ENCODE measurements at places on chromosomes 5 and 9.

- no peak for DNase-seq
Measured at GRCh38 chr9:18520416-18521047, 46.6 kb downstream of the ADAMTSL1 start.

- DNase-seq = no peak
Measured at GRCh38 chr5:24606971-24607370, 37.8 kb downstream of the CDH10 start.

- no peak for DNase-seq
Measured at GRCh38 chr9:127201071-127201541, 63.5 kb upstream of the GARNL3 start.

DNA sequence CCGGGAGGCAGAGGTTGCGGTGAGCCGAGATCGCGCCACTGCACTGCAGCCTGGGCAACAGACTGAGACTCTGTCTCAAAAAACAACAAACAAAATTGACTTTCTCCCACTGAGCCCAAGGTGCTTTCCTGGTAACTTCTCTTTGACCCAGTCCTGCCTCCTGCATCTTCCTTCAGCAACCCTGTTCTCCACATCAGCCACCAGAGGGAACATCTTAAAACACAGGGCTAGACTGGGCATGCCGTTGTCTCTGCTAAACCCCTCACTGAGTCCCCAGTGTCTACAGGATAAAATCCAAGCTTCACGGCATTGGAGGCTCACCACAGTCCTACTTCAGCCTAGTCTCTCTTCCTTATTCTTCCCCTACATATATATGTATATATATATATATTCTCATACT lies 39.8 kb upstream of the KCNMB1 start:
- DNase-seq = no peak

DNA sequence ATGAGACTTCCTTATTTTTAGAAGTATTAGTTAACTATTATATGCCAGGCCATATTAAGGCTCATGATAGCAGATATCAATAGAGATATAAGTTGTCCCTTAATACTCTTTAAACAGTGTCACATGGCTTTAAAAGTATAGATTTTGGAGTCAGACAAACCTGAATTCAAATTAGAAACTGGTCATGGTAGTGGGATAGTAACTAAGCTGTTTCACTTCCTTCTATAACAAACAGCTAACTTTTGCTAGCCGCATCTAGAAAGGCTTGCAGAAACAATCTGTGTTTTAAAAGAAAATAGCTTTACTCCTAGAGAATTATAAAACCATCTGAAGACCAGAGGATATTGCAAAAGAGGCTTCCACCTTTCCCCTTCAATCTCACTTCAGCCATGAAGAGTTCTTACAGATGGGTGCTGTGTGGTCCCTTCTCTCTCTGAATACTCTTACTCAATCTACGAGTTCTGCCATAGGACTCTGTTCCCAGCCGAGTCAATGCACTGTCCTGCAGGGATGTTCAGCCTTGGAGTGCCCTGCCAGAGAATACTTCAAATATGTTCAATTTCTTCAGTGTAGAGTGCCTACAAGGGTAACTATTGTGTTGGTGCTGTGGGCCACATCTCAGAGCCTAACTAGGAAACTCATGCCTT lies 810.2 kb downstream of the EFNA5 start:
- no peak for DNase-seq

DNA sequence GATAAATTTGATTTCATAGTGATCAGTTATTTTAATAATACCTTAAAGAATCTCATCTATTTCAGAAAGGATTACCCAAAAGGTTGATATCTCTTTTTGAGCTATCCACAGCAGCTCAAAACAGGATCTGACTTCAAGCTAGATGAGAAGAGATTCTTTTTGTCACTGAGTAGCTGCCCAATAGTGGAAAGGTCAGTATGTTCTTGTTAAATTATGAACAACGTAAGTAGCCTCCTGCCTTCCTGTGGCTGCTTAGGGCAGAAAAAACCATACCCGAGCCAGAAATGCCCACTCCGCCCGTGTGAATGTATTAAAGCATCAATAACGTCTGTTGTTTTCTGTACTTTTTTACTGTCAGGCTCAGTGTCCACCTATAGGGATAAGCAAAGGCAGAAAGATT lies 51.3 kb upstream of the PRUNE2 start:
- DNase-seq = no peak

- no peak for DNase-seq
Measured at GRCh38 chr5:157689942-157690689, 18.8 kb downstream of the C5orf52 start.

GRCh38 chr5:115573133-115573532 lies 28.6 kb upstream of the FEM1C start:
- DNase-seq = peak; percentile 73

DNA sequence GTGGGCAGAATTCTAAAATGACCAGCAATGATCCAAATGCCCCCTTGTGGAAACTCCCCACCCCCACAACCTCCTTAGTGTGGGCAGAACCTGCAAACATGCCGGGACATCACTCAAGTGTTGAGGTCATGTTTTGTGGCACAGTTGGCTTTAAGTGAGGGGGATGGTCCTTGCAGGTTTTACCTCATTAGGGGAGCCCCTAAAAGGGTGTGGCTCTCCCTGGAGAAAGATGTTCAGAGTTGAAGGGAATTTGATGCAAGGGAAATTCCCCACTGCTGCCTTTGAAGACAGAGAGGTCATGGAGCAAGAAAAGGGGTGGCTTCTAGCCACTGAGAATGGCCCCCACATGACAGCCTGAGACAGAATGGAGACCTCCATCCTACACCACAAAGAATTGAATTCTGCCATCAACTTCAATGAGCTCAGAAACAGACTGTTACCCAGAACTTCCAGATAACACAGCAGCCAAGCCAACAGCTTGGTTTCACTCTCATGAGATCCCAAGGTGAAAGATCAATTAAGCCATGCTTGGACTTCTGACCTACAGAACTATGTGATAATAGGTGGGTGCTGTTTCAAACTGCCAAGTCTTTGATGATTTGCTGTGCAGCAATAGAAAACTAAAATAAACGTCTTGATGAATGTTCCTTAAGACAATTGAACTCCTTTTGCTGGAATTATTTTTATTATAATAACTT lies 103.4 kb downstream of the MED10 start:
- no peak for DNase-seq

- DNase-seq = peak; percentile 74
Measured at GRCh38 chr5:68343421-68343826, 127.9 kb downstream of the PIK3R1 start.

DNA sequence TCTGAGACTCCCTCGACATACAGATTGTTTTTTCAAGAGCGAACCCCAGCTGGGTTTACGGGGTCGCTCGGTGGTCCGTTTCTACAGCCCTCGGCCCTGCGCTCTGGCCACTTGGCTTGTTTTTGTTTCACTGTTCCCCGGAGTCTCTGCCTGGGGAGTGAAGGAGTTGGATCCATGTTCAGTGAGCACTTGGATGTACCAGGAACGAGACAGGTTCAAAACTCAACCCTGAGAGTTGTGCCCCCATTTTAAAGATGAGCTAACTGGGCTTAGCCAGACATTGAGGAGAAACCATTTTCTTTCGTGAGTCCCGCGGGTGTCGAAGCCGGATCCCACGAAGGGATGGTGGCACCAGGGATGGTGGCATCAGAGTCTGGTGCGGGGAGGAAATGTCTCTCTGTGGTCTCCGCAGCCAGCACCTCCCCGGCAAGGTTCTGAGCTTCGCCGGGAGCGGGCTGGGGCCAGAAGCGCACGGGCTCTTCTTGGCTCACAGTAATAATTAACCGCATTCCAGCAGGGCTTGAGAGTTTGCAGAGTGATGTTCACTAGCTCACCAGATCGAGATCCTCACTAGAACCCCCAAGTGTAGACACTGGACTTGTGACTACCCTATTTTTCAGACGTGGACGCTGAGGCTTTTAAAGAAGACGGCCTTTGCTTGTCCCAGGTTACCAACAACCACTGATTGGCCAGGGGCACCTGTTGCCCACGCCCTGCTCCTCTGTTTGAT lies 1.0 kb downstream of the MSX2 start:
- DNase-seq = no peak

GRCh38 chr5:31638345-31638744 lies 586 bp upstream of the PDZD2 start:
- DNase-seq = no peak

- DNase-seq = no peak
Measured at GRCh38 chr9:33168941-33169544, 1.9 kb upstream of the B4GALT1 start.

DNA sequence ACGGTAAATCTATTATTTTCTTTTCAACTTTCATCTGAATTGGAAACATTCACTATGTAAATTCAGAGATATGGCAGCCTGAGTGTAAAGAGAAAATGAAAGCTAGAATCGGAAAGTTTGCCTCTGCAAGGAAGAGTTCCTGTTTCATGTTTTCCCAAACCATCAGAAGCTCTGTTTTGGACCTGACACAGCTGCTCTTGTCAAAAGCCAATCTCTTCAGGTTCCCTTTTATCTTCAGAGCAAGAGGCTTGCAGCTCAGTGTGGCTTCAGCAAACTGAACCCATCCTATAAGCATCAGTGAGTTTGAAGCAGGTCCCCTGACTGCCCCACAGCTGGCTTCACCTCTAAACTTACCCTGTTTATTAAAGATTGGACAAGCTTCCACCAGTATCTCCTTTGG lies 1099.7 kb downstream of the DTWD2 start:
- no peak for DNase-seq

DNA sequence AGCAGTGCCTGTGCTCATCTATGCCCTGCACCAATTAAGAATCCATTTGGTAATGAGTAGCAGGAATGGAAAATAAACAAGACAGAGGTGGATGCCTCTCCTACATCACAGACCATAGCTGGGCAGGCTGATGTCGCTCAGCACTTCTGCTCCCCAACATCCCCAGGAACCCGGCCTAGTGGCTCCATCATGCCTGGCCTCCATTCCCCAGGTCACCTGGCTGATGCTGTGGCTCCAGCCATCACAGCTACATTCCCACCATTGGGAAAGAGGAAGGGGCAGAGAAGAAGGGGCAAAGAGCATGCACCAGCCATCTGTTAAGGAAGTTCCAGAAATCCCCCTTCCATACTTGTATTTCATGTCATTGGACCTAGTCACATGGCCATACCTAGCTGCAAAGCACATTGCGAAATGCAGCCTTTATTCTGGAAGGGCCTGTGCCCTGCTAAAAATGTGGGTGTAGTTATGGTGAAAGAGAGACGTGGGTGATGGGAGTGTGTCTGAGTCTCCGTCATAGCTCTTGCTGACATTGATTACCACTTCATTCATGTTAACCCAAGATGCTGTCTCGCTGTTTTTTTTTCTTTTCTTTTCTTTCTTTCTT lies 86.1 kb upstream of the ADAMTS2 start:
- no peak for DNase-seq
